ENCODE measurements at places on chromosomes 7 and 10.

DNA sequence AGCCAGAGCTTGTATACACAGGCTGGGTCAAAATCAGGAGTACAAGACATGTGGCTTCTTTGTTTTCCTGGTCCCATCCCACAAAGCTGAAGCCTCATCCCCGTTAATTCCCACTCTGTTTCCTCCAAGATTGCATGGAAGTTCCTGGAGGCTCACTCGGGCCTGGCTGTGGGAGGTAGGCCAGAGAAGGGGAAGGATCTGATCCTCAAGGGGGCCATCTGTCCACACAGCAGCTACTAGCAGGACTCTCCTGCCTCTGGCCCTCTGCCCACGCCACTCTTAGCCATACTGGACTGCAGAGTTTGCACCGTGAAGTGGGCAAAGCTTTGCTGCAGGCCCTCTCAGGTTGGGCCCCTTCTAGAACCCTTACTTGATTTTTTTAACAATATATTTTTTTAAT is 160.6 kb downstream of the FGFR2 start:
- DNase-seq: no peak

DNA sequence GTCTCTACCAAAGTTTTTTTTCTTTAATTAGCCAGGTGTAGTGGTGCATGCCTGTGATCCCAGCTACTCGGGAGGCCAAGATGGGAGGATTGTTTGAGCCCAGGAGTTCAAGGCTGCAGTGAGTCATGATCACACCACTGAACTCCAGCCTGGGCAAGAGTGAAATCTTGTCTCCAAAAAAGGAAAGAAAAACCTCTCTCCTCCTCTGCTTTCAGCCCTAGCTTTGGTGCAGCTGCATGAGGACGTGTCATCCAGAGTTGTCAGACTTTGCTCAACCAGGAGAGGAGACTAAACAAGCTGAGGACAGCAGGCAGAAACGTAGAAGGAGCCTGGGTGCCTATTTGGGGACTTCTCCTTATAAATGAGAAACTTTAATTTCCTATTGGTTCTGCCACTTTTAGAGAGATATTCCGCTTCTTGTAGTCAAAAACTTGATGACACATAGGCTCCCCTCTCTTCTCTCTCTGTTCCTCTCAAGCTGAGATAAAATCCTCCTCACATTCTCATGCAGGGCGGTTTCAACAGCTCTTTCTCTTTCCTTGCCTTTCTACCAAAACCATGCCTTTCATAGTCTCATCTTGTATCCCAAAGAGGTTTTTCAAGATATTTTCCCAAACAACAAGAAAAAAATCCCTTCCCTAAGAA is 205.4 kb downstream of the ARHGAP12 start:
- peak; percentile 12 for DNase-seq

- no peak for DNase-seq
Measured at GRCh38 chr10:112246-112645, 23.0 kb upstream of the ZMYND11 start.

DNA sequence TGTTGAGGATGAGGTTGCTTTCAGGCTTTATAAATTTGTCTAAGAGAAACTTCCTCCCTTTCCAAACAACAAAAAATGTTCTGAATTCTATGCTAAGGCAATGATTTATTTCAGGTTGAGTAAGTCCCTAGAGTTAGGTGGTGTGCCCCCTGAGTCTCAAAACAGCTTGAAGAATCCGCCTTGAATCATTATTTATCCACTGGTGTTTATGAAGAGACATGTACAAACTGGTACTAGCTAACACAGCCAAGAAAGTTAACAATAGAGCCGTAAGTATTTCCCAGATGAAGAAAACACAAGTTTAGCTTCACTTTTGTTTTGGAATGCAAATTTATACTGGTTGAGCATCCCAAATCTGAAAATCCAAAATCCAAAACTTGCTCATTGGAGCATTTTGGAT is 66.2 kb upstream of the SRPK2 start:
- DNase-seq: no peak

GRCh38 chr7:159177284-159177953 is 32.8 kb upstream of the VIPR2 start:
- DNase-seq: no peak

GRCh38 chr10:132304756-132305509 is 2.8 kb downstream of the STK32C start:
- no peak for DNase-seq

GRCh38 chr7:33248671-33249070 is 119.3 kb downstream of the BBS9 start:
- DNase-seq: no peak
